MCF 10A (cell line): ENCODE measurements at places on chromosomes 7 and 10. TPM values are rescaled to one million over a fixed set of nuclear protein-coding genes. Genes with fewer than 3 reads are reported as not detected.

DNA sequence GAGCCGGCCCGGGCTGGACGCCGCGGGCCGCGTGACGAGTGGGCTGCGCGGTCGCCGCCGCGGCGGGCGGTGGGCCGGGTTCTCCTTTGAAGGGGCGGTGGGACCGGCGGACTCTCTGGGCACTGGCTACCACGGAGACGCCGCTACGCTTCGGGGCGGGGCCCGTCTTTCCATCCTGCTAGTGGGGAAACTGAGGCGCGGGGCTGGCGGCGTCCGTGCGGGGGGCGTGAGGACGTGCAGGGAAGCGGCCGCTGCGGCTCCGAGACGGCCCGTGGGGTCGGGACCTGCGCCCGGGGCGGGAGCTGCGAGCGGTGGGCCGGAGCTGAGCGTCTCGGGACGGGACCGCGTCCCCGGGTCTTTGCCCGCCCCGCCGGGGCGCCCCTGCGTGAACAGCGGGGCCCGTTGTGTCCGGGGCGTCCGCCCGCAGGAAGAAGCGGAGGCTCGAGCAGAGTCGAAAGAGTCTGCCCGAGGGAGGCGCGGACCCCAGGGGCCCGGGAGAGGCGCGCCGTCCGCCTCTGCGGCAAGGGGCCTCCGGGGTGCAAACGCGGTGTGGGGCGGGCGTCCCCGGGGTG is 548 bp upstream of the BNIP3 start:
- DNase-seq: no peak

DNA sequence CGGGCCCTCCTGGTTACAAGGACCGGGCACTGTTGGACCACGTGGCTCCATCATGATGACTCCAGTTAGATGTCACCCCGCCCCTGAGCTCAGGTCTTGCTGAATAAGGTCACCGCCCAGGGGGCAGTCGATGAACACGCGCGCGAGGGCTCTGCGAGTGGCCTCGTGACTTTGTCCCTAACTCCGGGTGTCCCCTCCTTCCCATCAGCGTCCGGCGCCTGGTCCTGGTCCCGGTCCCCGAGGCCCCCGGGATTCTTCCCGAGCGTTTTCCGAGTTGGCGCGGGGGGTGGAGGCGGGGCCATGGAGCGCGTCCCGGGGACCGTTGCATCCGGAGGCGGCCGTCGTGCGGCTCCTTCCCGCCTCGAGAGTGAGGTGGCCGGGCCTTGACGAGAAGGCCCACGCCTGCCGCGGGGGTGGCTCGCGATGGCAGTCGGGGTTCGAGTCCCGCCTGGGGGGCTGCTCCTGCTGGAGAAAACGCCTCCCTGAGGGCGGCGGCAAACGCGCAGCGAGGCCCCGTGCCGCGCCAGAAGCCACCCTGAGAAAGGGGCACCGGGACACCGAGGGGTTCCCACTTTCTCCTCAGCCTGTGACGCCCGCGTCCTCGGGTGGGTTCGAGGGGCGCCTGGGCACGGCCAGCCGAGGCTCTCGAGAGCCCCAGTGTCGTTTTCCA is 569 bp upstream of the NPTX2 start:
- no peak for DNase-seq

DNA sequence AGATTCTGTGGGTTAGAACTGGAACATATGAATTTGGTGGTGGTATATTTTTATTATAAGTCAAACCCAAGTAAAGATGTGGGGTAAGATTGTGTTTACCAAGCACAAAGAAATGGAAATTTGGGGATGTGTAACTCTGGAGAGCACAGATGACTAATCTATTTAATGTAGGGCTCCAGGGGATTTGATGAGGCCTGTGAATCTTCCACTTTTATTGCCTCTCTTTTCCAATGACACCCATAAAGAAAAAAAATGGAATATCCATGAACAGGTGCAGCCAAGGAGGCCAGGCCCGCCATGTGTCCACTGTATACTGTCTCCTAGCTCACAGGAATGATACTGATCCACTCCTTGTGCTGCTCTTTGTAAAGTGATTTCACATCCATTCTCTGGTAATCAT is 2.8 kb downstream of the SRGN start:
- DNase-seq: no peak

DNA sequence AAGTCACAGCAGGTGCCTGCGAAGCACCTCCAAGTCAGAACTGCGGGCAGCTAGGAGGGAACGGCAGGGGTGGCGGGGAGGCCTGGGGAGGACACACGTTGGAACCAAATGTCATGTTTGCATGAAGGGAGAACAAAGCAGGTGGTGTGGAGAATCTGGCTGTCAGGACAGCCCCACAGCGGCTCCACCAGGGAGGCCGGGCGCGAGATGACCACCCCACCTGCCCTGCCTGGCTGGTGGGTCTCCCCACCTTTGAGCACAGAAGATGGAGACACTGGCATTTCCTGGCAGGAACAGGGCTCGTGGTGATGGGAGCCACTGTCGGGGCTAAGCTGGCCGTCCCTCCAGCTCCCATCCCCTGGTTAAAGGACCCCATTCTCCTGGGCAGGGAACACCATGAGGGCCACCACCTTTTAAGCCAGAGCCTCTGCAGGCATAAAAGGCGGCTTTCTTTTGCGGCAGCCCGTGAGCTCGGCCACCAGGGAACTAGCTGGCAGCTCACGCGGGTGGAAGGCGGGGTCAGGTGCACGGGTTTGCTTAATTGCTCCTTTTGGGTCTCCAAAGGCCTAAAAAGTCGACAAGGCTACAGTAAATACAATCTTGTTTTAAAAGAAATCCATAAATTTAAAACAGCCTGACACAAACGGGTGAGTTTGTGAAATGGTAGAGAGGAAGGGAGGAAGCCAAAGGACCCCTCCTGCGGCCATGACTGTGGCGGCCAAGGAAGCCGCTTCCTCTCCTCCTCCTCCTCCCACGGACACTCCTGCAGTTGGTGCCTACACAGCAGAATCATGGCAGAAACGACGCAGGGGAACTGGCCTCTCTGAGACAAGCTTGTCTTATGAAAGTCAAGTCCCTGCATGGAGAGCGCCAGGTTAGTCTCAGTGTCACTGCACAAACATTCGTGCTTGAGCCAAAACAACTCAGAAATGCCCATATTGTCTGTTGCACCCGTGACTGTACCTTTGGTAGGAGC is 213.8 kb downstream of the DNAJB6 start:
- no peak for DNase-seq

The FAM131B gene
- 0.19 and 0.25 TPM in 2 replicates for total RNA-seq

DNA sequence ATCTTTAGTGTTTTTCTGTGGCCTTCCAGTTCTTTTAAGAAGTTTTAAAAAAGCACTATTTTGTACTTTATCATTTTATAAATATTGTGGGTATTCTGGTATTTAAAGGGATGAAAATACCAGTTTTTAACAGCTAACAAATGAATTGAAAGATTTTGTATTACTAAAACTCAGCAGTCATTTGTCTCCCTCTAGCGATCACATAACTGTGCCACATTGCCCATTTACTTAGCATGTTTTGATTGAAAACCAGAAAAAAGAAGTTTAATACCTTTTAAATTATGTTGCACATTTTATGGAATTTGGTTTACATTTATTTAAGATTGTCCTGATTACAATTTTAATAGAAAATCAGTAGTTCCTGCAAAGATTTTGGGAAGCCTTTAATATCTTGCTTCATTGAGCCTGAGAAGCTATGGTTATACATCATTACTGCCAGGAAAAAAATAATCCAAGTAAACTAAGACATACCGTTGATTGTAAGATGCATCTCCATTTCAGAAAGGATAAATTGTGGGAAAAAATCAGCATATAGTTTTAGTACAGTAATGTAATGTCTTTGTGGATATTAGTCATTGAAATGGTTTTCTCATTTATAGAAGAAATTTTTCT is 34.9 kb downstream of the TAX1BP1 start:
- peak; percentile 48 for DNase-seq

DNA sequence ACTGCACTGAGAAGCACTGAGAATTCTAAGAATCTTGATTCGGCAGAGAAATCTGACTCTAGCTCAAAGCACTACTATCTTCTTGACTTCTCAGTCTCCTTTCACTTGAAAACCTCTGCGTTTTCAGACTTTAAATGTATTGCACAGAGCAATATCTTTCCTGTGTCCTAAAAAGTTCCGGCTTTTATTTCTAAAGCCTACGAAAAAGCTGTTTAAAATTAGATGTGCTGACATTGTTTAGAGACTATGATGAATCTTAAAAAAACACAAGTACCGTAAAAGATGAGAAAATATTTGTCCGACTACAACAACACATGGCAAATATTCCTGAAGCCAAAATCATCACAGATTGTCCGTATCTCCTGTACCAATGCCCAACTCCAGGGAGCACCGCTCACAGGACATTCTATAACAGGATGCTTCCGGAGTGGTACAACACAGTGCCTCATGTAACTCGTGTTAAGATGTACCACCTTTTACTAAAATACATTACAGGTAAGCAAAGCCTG is 136.9 kb downstream of the CUBN start:
- no peak for DNase-seq
